ENCODE measurements at places on chromosomes 11 and 22. TPM values are rescaled to one million over a fixed set of nuclear protein-coding genes. Genes with fewer than 3 reads are reported as not detected.

SCN4B gene
- total RNA-seq: 0.16 TPM

NCR3LG1 gene
- 1.3 TPM for total RNA-seq

DNA sequence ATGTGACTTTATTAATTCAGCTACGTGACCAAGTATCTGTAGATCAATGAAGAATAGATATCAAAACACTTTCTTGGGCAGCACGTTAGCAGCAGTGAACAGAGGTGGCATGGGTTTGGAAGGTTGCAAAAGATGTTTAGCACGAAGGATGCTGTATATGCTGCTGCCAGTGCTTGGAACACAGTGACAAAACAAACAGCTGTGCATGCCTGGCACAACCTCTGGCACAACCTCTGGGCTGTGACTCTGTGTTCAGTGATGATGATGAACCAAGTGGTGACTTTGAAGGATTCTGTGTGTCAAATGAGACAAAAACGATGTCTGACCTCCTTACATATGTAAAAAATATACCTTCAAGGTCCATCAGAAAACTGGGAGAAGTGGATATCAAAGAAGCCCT lies 104.7 kb downstream of the TBC1D22A start:
- no peak overlapping the region for H3K27ac ChIP-seq
- peaks cover 16% of the 10 kb centered on the region for H3K4me1 ChIP-seq
- DNase-seq: no peak
- H3K4me3 ChIP-seq: no peak overlapping the region
- H3K27me3 ChIP-seq: no peaks in the 10 kb centered on the region

DNA sequence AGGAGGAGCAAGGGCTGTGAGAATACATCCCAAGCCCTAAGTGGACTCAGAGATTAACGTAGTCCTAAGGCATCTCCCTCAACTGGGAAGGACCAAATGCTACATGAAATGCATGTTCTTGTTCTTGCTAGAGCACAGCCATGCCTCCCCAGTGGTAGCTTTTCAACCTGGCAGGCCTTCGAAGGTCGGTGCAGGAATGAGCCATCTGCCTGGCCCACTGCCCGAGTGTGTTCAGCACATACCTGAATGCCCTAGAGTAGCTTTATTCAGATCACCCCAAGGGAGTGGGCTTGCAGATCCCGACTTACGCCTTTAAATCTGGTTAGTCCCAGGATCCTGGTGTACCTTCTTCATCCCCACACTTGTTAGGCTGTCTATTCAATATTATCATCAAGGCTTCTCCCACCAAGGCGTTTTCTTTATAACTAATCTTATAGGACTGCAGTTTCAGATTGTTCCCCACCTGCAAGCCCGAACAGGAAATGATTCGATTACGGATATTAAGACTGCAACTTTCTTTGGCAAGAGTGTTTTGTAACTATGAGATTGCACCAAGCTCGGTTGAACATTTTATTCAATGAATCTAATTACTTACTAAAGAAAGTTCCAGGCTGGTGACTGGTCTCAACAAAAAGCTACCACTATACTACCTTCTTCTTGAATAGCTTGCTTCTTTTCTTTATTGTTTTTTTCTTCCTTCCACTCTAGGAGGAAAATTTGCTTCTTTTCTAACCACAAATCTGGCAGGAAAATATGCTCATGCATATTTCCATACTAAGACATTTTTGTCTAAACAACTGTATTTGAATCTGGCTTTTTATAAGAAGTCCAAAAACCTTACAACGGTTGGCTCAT lies 115.6 kb downstream of the SGSM3 start:
- H3K4me1 ChIP-seq: no peaks in the 10 kb centered on the region
- H3K4me3 ChIP-seq: no peak overlapping the region
- H3K36me3 ChIP-seq: peaks cover 8% of the 10 kb centered on the region
- no peak overlapping the region for H3K27ac ChIP-seq
- DNase-seq: no peak

- no peak overlapping the region for H3K4me3 ChIP-seq
- no peak overlapping the region for H3K27ac ChIP-seq
- DNase-seq: no peak
These were observed 411.1 kb downstream of the TBC1D22A start for GRCh38 chr22:47173535-47174021.

- peaks cover 34% of the 10 kb centered on the region for H3K27me3 ChIP-seq
- no peaks in the 10 kb centered on the region for H3K36me3 ChIP-seq
These were observed 385.5 kb upstream of the B3GAT1 start for GRCh38 chr11:134797411-134798089.
